ENCODE measurements at places on chromosomes 13 and 19. TPM values are rescaled to one million over a fixed set of nuclear protein-coding genes. Genes with fewer than 3 reads are reported as not detected.

DNA sequence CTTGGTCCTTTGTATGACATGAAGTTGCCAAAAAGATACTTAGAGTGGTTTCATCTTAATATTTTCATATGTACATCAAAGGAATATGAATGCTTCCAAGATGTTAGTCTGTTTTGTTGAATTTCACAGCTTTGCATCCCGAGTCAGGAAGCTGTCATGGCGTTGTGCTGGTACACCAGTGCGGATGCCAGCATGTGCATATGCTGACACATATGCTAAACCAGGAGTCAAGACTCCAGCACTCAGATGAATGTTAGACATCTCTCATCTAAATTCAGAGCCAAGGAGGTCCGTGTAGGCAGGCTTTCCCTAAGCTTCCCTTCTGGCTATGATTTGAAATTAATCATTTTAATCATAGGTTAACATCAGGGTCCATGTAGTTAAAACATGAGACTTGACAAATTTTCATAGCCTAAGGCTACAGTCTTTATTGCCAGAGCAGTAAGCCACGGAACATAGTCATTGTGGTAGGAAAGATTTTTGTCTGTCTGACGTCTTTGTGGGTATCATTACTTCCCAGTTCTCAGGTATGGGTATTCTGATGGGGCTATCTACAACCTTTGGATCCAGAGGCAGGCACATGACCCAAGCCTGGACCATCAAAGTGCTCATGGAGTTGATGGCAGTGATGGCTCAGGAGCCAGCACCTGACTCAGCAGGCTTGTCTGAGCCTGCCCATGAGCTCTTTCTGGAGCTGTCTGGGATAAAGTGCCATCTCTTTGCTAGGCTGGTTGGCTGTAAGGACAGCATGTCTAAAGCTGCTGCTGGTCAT is 246.1 kb downstream of the KCNRG start:
- peak; percentile 58 for ATAC-seq

GRCh38 chr19:42045575-42045974 is 24.4 kb downstream of the GRIK5 start:
- ATAC-seq, result no peak

DNA sequence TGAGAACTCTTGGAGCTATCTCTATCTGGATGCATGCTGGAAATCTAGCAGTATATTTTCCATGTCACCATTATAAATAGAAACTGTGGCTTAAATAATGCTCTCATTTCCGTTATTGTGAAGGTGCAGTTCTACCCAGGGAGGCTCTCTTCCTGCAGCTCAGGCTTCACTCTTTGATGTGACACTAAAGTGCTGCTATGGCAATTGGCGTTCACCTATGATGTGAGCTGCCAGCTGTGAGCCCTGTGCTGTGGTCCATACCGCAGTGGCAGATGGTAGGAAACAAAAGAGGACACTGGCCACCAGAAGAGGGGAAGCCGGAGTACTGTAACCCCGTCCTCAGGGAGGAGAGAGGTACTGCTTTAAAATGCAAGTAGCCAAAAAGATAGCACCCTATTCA is 40.6 kb upstream of the ZNF681 start:
- ATAC-seq, result no peak

- no peak for ATAC-seq
Observed at GRCh38 chr19:47152205-47152604, 21.6 kb downstream of the SAE1 start.

- peak; percentile 4 for ATAC-seq
Observed at GRCh38 chr13:24223341-24224231, 63.1 kb downstream of the SPATA13 start.

GRCh38 chr13:82772816-82773215 is 1109.5 kb downstream of the SLITRK1 start:
- ATAC-seq, result no peak

DNA sequence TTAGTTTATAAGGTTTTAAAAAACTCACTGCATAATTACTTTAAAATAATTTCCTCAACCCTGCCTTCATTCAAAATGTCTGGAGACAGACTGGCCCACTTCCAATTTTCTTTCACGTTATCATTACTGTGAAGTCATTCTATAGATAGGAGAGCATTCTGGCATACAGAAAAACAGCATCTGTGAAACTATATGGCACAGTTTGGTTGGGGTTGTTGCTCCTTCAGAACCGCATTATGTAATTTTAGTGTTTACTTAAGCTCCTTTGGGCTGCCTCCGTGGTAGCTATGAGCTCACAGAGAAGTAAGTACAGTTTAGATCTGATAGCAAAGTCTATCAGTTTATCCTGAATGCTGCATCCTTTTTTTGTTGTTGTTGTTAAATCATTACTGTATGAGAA is 104.3 kb downstream of the KCNRG start:
- no peak for ATAC-seq

DNA sequence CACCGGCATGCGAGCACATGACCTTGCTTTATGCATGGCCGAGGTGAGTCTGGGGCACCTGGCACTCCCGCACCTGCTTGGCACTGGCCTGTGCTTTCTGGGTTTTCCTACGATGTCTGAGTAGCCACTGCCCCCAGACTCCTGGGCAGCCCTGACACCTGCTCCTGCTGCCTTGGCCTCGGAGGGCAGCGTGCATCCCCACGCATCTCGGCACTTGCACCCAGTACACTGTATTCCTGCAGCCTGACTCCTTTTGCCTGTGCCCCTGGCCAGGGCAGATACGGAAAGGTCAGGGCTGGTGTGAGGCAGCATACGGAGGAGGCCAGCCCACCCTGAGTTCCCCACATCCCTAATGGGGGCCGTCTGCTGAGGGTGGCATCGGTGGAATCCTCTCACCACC is 340.6 kb downstream of the TEX29 start:
- no peak for ATAC-seq

GRCh38 chr13:113762538-113762937 is 3.5 kb downstream of the TMEM255B start:
- no peak for ATAC-seq

DNA sequence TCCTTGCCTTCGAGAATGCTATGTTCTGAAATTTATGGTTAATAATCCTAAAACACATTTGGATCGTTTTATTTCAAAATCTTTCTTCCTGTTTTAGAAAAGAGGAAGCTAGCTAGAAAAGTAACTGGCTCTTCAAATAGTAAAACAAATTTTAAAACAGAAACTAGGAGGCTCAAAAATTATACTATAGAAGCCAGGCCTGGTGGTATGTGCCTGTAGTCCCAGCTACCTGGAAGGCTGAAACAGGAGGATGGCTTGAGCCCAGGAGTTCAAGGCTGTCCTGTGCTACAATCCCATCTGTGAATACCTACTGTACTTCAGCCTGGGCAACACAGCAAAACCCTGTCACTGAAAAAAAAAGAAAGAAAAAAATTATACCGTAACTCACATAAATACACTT is 57.9 kb downstream of the ELF1 start:
- no peak for ATAC-seq

GRCh38 chr19:15551293-15552004 is 43.1 kb downstream of the CYP4F22 start:
- no peak for ATAC-seq

DNA sequence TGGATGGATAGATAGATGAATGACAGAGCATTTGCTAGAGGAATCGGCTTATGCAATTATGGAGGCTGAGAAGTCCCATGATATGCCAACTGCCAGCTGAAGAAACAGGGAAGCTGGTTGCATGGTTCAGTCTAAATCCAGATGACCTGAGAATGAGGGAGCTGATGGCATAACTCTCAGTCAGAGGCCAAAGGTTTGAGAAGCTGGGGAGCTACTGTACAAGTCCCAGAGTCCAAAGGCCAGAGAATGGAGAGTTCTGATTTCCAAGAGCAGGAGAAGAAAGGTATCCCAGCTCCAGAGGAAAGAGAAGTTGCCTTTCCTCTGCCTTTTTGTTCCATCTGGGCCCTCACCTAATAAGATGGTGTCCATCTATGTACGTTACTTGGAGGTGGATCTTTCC is 108.3 kb downstream of the CDK8 start:
- ATAC-seq, result no peak

The ZNF837 gene
- 2.7 TPM for total RNA-seq

The ZNF324 gene
- 9.2 TPM for total RNA-seq

The SRRM5 gene
- 0.12 TPM for total RNA-seq

The LYPD3 gene
- total RNA-seq, result 739 TPM

The MAG gene
- not detected for total RNA-seq

The OR7D2 gene
- not detected for total RNA-seq

Measured in esophagus mucosa (tissue), 1 donor.